ENCODE measurements at places on chromosomes 11 and 22. TPM values are rescaled to one million over a fixed set of nuclear protein-coding genes. Genes with fewer than 3 reads are reported as not detected.
A peak's percentile ranks its signal among the peaks of the same experiment; 100 is the strongest.

- DNase-seq, result no peak
Measured at GRCh38 chr11:36295926-36296325, at the start of gene PRR5L. PRR5L (plus strand) TSS chr11:36296288; CDS start chr11:36401122, 104,834 bp downstream.

GNAZ gene
- 51.8 TPM for total RNA-seq

GRCh38 chr11:71207563-71207962, 44.8 kb downstream of the SHANK2 start:
- no peak for DNase-seq

PGA5 gene
- not detected for total RNA-seq

- DNase-seq, result no peak
Measured at GRCh38 chr22:47240116-47240515, 477.7 kb downstream of the TBC1D22A start.

GRCh38 chr11:1771700-1772099, 8.0 kb upstream of the CTSD start:
- DNase-seq, result no peak

DNA sequence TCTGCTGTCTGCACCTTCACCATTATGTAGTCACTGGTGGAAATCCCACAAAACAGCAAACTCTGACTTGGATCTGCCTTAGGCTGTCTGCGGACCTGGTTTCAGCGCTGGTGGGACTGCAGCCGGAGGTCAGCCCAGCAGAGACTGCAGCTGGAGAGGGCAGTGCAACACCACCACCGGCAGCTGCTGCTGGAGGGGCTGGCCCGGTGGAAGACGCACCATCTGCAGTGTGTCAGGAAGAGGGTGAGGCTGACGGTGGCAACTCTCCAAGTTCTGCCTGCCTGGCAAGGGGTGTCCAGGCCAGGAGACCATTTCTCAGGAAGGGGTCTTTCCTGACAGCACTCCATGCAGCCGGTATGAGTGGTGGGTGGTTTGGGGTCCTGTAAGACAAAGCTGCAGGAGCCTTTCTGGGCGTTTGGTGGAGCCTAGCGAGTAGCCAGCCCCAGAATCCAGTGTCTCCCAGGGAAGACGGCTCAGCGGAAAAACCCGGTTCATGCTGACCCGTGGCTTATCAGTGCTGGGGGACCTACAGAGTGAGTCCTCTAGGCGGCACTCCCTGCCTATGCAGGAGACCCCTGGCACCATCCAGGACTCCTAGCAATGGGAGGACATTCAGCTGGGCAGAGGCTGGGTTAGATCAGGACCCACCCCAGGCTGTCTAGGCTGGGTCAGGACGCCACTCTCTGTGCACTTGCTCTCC, 50.8 kb downstream of the PISD start:
- no peak for DNase-seq

GRCh38 chr11:60594998-60595642, 79.9 kb downstream of the MS4A13 start:
- peak; percentile 3 for DNase-seq

GRCh38 chr11:122157653-122158161, 41.7 kb upstream of the BLID start:
- DNase-seq, result no peak

SLN gene
- 21.1 TPM for total RNA-seq

SYT12 gene
- total RNA-seq, result 3.8 TPM

BIRC3 gene
- total RNA-seq, result 1.1 TPM

TRIM49 gene
- not detected for total RNA-seq

DNA sequence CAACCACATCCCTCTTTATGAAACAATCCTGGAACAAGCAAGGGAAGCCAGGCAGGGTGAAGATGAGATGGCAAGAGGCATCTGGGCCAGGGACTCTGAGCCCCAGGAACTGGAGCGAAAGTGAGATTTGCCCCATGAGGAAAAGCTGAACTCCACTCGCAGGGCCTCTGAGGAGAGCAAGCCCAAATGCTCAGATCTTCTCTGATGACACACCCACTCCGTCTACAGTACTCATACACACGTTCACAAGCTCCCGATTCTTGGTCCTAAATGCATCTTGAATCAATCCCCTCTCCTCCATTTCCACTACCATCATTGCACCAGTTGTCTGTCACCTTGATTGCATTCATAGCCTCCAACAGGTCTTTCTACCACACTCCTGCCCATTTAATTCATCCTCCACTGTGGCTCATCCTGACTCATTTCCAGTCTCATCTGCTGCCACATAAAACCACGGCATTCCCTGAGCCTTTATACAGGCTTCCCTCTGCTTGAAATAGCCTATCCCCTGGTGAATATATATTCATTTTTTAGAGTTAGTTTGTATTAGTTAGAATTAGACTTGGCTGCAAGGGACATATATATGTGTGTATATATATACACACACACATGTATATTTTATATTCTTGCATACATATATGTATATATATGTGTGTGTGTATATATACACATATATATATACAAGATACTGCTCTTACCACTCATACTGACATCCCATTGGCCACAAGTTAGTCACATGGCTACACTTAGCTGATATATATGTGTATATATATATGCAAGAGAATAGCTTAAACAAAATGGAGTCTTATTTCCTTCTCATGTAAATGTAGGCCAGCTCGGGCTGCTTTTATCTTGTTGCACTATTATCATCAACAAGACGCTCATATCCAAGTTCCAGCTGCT, 1.4 kb upstream of the APOA5 start:
- DNase-seq, result no peak

GRCh38 chr11:14269692-14270573, 89.0 kb downstream of the RRAS2 start:
- DNase-seq, result no peak

GRCh38 chr11:115874843-115875242, 370.6 kb upstream of the CADM1 start:
- no peak for DNase-seq

DNA sequence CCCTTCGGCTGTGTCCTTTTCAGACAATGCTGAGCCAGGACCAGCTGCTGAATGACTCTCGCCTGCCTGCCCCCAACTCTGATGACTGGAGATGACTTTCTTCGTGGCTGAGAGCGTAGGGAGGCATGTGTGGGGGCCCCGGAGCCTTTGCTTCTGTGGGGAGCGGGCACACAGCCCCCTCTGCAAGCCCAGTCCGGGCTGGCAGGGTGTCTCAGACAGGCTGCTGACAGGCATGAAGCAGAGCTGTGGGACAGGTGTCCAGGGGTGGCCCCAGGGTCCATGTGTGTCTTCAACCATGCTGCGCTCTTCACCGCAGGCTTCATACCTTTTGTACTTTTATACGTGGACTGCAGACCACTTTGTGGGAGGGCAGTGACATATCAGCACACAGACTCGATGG, 16.6 kb downstream of the CYB5R2 start:
- no peak for DNase-seq

HORMAD2 gene
- 0.27 TPM for total RNA-seq

DNA sequence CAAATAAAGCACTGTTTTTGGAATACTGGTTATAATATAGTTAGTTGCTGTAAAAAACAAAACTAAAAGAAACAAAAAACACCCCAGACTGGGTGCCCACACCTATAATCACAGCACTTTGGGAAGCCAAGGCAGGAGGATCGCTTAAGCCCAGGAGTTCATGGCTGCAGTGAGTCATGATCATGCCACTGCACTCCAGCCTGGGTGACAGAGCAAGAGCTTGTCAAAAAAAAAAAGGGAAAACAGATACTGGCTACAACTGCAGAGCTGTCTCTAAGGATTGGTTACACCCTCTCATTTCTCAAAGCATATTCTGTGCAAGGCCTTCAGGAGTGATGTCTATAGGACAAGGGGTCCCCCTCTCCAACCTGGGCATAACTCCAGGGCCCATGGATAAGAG, 14.6 kb upstream of the STK33 start:
- no peak for DNase-seq

PUS3 gene
- 10.6 TPM for total RNA-seq

DNA sequence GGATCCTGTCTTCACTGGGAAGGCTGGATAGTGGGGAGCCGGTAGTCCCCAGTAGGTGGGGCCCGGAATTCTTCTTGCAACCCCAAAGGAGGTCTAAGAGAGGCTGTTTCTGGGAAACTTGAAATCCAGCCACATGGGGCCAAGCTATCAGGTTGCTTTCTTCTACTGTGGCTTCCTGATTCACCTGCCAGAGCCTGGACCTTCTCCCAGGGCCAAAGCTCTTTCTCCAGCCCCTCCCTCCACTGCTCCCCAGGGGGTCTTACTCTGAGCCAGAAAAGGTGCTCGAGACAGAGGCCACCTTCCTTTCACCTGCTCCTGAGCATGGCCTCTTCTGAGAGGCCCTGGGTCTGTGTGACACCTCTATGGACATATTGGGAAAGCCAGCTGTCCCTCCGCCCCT, 9.1 kb downstream of the TST start:
- DNase-seq, result no peak

JAM3 gene
- total RNA-seq, result 49.5 TPM

- no peak for DNase-seq
Measured at GRCh38 chr11:81026032-81026431, 1585.2 kb upstream of the TENM4 start.

DNA sequence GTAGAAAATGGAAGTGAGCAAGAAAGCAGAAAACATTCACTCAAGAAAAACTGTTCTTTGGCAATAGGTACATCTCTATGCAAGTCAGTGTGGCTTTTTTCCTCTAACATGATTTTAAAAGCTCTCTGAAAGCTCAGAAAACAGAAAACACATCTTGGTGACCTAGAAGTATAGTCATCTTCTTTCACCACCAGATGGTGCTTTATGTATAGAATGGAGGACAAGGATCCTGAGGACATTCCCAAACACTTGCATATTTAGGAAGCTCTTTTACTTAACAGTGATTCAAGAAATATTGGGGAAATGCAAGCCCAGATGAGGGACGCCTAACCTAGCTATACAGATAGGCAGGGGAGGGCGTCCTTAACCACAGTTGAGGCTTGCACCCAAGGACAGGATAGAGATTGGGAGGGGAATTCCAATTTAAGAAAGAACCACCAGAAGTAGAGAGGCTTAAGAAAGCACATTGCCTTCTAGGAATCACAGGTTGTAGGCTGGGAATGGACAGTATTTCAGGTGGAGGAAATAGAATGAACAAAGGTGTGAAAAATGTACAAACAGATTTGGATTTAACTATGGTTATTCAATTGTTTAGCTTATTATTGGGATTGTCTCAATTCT, 13.8 kb upstream of the CCDC81 start:
- no peak for DNase-seq

DNA sequence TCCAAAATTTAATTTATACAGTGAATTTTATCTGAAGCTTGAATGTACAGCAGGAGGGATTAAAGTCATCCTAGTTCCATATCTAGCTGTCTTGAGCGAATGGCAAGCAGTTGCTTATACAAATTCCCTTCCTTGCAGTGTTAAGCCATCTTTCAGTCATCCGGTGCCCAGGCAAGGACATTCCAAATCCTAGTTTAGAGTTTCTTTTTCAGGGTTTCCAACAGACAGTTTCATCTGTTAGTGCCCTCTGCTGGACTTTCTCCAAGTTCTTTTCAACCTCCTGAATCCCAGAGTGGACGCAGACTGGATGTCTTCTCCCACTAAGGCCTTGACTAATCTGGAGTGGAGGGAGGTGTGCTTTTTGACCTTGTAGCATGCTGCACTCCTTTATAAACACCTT, 45.4 kb downstream of the GRAMD1B start:
- DNase-seq, result no peak

TBX1 gene
- total RNA-seq, result 0.64 TPM

- DNase-seq, result no peak
Measured at GRCh38 chr11:119179983-119180382, 5.3 kb upstream of the NHERF4 start.

ALDH3B1 gene
- total RNA-seq, result 0.82 TPM

Data from cerebellum (tissue), 4 donors.